OCI-LY7 (cell line): ENCODE measurements at places on chromosomes 6 and 20. TPM values are rescaled to one million over a fixed set of nuclear protein-coding genes. Genes with fewer than 3 reads are reported as not detected.

DNA sequence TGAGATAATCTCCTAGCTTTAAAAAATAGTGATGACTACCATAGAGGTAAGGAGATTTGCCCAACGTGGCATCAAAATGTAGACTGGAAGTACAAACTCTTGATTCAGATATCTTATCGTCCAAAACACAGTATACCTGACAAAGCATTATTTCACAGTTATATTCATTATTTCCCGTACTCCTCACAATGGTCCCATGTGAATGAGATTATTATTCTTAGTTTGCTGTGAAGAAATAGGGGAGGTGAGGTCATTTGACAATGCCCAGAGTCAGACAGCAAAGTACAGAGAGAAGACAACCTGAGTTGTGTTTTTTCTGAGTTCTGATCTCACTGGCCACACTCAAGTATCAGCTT, 1.2 kb upstream of the TFB1M start:
- DNase-seq = peak; percentile 17

GRCh38 chr6:156862711-156863110, 85.5 kb downstream of the ARID1B start:
- no peak for DNase-seq

DNA sequence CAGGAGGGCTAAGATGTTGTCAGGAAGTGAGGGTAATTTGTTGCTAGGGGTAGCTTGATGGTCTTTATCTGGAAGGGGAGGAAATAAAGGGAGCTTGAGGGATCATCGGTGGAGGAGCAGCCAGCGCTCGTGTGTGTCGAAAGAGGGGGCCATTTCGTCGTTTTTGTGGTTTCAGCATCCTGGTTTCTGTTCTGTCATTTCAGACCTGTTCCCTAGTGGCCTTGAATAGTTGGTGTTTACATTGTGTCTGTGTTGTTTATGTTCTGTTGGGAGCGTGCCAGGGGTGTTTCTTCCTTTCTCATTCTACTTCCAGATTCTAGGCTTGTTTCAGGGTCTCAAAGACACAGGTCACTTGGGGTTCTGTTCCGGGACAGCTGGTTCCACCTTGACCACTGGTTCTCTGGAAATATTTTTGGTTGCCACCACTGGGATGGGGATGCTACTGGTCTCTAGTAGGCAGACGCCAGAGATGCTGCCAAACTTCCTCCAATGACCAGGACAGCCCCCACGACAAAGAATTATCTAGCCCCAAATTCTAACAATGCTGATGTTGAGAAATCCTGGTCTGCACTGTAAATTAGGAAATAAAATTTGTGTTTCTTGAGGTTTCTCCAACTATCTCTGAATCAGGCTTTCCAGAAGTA, 113.9 kb upstream of the NAA20 start:
- peak; percentile 25 for DNase-seq

DNA sequence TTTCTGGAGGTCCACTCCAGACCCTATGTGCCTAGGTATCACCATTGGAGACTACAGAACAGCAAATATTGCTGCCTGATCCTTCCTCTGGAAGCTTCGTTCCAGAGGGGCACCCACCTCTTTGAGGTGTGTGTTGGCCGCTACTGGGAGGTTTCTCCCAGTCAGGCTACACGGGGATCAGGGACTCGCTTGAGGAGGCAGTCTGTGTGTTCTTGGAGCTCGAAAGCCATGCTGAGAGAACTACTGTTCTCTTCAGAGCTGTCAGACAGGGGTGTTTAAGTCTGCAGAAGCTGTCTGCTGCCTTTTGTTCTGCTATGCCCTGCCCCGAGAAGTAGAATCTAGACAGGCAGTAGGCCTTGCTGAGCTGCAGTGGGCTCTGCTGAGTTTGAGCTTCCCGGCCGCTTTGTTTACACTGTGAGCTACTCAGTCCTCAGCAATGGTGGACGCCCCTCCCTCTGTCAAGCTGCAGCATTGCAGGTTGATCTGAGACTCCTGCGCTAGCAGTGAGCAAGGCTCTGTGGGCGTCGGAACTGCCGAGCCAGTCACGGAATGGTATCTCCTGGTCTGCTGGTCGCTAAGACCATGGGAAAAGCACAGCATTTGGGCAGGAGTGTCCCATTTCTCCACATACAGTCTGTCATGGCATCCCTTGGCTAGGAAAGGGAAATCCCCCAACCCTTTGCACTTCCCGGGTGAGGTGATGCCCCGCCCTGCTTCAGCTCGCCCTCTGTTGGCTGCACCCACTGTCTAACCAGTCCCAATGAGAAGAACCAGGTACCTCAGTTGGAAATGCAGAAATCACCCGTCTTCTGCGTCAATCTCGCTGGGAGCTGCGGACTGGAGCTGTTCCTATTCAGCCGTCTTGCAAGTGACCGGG, 32.5 kb upstream of the ASCC3 start:
- DNase-seq = no peak

DNA sequence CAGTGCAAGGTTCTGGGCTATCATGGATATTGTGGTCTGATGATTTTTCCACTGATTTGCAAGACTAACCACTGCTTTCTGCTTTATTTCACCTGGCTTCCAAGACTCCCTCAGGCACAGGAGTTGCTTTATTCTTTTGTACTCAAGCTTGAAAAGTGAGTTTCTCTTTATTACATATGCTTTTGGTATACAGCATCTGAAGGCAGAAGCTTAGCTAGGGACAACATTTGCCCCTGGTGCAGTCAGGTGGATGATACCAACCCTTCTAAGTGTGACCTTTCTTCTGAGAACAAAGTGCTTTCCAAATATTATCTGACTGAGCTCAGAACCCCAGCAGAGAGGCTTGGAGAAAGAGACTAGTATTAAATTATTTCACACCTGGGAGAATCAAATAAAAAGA, 94.0 kb upstream of the PHACTR1 start:
- DNase-seq = no peak

HLA-DRB1 gene
- 98.1 and 111 TPM in 2 replicates for total RNA-seq

- DNase-seq = no peak
These were observed 41.6 kb upstream of the ZNF217 start for GRCh38 chr20:53635221-53635620.

GPLD1 gene
- 60.7 and 73.7 TPM in 2 replicates for total RNA-seq

DNA sequence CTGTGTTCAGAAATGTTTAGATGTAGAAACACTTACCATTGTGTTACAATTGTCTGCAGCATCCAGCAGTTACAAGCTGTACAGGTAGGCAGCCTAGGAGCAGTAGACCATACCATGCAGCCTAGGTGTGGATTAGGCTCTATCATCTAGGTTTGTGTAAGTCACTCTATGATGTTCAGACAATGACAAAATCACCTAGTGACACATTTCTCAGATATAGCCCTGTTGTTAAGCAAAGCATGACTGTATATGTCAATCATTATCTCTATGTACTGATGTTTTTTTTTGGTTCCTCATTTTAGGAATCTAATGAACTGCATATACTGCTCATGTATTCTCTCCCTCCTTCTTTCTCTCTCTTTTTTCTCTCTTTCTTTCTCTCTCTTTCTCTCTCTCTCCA, 22.2 kb downstream of the CST8 start:
- DNase-seq = no peak

DNA sequence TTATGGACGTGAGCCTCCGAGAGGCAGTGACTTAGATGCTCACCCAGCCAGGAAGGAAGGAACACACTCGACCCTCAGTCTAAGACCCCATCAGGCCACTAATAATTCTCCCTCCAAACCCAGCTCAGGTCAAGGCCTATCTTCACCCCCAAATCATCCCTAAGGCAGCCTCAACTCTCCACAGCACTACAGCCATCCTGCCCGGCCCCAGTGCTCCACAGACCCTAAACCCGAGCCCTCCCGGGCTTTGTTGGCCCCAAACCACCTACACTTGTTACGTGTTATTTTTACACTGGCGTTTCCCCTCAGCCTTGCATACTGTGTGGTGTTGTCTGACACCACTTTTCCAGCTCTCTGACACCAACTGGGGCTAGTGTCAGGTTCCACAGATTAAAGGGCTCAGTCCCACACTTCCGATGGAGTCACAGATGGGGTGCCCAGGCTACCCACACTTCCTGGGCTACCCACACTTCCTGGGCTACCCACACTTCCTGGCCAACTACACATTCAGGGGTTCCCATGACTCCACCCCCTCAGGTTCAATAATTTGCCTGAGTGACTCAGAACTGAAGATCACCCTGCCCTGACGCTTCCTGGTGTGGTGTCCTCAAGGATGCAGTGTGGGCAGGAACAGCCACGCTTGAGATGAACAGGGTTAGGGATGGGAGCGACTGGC, 25.3 kb downstream of the RBCK1 start:
- no peak for DNase-seq

MMP24OS gene
- 44.6 and 48.5 TPM in 2 replicates for total RNA-seq

GRCh38 chr6:106244931-106245330, 80.6 kb downstream of the ATG5 start:
- DNase-seq = no peak
